Stromal cell of bone marrow (primary cell): ENCODE measurements at places on chromosomes 3 and 15.
A peak's percentile ranks its signal among the peaks of the same experiment; 100 is the strongest.

DNA sequence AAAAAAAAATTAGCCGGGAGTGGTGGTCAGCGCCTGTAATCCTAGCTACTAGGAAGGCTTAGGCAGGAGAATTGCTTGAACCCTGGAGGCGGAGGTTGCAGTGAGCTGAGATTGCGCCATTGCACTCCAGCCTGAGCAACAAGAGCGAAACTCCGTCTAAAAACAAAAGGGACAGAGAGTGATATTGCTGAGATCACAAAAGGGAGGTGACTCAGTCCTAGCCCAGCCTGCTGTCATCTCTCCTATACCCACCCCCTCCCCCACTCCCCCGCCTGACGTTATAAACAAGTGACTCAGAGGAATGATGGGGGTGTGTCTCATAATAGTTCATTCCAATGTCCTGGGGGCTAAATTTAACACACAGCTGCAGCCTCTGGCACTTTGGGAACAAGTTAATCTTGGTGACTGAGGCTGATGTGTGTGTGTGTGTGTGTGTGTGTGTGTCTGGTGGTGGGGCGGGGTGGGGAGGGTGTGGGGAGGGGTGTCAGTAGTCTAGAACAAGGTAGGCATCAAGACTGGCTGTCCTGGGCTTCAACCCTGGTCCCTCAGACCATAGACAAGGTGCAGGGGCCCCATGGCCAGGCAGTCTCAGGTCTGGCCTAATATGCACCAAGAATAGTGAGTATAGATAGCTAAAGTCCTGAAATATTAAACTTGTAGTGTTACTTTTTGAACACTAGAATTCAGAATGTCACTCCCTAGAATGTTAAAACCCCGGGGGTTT is 1.3 kb upstream of the KLHL40 start:
- peak; percentile 86 for DNase-seq

GRCh38 chr15:36390491-36390890 is 188.9 kb upstream of the CDIN1 start:
- DNase-seq: no peak

- no peak for DNase-seq
These were observed 52.8 kb downstream of the CORO2B start for GRCh38 chr15:68631601-68632051.

- DNase-seq: no peak
These were observed 129.8 kb downstream of the NSMCE3 start for GRCh38 chr15:29139540-29140459.

DNA sequence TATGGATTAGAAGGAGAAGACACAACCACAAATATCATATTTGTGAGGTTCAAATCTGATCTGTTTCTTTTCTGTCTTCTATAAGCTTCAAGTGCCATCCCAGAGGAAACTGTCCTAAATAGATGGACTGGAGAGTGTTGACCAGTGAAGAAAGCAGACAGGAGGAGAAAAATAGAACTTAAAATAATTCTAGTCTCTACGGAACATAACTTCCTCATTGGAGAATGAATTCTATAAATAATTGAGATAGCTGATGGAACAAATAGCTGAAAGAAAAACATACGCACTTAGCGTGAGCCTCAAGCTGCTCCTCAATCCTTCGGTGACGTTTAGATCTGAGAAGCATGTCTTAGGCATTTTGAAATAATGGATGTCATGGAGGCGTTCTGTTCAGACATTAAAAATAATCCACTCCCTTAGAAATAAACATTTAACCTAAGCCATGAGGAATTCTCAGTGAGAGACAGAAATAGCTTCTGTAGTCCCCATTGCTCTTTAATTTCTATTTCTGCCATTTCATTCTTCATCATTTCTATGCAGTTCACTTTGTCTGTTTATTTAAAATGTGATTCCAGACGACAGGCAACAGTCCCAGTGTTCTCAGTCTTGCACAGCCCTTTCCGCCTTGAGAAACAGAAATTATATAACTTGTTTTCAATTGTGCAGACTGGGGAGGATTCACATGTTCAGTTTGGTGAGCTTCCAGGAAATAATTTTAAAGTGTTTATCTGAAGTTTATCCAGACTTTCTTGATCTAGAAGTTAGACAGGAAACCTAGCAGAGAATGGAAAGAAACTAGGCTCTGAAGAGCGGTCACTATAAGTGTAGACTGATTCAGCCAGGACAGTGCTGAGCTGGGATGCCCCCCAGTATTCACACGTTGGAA is 97.3 kb downstream of the NR1D2 start:
- DNase-seq: peak; percentile 66

- no peak for DNase-seq
These were observed 45.5 kb downstream of the PCSK6 start for GRCh38 chr15:101444015-101444414.

DNA sequence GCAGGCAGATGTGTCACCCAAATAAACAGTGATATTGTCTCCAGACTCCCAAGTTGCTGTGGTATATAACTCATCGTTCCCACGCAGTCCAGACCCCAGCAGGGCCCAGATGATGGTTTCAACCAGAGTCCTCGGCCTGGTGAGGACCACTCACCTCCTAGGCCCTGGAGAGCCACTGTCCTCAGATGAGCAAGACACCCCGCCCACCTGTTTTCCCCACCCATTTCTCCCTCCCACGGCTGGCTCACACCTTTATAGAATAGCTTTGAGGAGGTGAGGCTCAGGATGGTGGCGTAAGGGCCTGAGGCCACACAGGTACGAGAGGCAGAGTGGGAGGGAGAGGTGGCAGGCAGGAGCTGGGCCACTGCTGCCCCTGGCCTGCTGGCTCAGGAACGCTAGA is 7.5 kb downstream of the MESP1 start:
- DNase-seq: no peak

- peak; percentile 40 for DNase-seq
These were observed 265.4 kb downstream of the VPS13C start for GRCh38 chr15:61794881-61795280.

DNA sequence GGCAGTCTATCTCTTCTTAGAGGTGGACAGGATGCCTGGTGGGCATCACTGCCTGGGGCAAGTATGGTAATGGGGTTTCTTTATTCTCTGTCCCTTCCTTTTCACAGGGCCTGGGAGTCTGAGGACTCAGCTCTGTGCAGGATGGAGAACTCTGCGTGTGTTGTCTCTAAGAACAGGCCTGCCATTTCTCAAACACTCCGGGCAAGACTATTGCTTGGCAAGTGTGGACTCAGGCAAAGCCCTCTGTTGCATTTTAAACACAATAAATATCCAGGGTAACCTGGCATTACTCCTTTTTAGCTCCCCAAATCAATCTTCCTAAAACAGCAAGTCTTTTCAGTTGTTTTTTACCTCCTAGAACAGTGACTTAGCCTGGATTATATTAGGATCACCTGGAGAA is 185.1 kb upstream of the ROPN1 start:
- no peak for DNase-seq

- DNase-seq: no peak
These were observed 77.6 kb downstream of the TOP2B start for GRCh38 chr3:25587094-25587493.

DNA sequence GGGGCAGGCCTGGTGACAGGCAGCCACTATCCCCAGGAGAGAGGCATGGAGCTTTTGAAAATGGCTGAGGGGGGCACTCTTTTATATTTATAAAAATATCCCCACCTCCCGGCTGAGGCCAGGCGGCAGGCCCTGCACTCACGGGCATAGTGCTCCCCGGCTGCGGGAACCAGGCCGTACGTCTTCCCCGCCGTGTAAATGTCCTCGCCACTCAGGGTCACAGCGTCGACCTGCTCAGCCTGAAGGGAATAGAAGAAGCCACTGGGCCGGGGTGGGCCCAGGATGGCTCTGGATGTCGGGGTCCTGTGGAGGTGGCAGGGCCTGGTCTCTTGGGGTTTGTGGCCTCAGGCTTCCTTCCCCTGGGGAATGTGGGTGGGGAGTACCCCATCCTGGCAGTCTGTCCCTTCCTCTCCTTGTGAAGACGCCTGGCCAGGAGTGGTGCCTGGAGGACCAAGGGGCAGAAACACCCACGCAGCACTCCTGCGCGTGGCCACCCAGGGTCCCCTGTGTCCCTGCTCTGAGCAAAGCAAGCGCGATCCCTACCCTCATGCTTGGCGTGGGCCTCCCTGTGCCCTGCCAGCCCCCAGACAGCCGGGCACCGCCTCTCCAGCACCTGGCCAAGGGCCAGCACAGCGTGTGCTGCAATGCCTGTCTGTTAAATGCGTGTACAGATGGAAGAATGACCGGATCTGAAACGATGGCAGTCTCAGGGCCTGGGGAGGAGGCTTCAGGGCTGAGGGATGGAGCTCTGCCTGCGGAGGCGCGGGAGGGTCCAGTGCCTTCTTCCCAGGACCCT is 18.9 kb downstream of the MELTF start:
- no peak for DNase-seq
